ENCODE measurements at places on chromosomes 5 and 9. TPM values are rescaled to one million over a fixed set of nuclear protein-coding genes. Genes with fewer than 3 reads are reported as not detected.

The CTNND2 gene
- not detected for total RNA-seq

The GNA14 gene
- 0.72 TPM for total RNA-seq

The TRIP13 gene
- 3.8 TPM for total RNA-seq

The GPR150 gene
- 0.29 TPM for total RNA-seq

The SPATA31C1 gene
- total RNA-seq: not detected
